ENCODE measurements at places on chromosomes 13 and 19.
A peak's percentile ranks its signal among the peaks of the same experiment; 100 is the strongest.

DNA sequence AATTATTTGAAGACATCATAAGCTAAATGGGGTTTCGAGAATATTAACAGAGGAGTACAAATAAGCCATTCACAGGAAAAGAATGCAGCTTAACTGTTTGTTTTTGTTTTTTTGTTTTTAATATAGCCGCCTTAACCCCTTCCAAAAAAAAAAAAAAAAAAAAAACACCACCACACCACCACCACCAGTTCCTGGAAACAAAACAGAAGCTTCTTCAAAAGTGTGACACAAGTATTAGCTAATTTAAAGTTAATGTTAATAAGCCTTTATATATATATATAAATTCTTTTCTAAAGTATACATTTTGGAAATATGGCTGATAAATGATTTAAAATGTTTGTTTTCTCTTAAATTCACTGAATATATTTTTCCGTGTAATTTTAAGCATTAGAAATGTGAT lies 1.4 kb downstream of the RAP2A start:
- no peak for DNase-seq

- peak; percentile 5 for DNase-seq
Observed at GRCh38 chr13:70253411-70253810, 145.2 kb upstream of the KLHL1 start.

- no peak for DNase-seq
Observed at GRCh38 chr19:14416817-14417231, 2.3 kb downstream of the DDX39A start.

GRCh38 chr13:84569366-84569765 lies 687.1 kb upstream of the SLITRK1 start:
- no peak for DNase-seq

DNA sequence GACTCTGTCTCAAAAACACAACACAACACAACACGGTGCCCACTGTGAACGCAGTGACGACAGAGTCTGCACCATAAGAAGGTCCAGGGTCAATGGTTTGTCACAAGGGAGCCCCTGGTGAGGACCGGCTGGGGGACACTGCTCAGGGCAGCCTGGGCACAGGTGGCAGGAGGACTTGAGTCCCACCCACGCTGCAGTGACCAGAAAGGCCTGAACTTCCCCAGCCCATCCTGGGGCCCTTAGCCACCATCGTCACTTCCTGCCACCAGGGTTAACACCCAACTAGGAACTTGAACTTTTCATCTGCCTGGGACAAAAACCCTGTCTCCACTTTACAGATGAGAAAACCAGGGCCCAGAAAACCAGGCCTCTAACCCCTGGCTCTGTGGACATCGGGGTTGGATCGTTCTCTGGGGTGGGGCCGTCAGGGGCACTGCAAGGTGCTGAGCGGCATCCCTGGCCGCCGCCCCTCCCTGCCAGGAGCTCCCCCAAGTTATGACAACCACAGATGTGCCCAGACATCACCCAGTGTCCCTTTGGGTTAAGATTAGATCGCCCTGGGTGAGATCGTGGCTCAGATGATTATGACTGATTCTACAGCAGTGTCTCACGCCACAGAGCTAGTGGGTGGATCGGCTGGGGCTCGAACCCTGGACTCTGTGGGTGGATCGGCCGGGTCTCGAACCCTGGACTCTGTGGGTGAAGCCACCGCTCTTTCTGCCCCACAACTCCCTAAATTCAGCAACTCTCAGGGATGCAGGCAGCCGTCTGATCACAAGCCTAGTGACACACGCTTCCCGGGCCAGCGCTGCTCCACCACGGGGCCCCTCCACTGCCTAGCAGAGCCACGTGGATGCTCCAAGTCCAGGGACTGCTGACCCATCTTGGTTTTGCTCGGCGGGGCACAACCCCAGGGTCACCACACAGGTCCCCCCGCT lies 14.0 kb downstream of the MOB3A start:
- no peak for DNase-seq

GRCh38 chr13:44120849-44121755 lies 241.4 kb downstream of the LACC1 start:
- no peak for DNase-seq

GRCh38 chr13:26705536-26705935 lies 55.0 kb downstream of the GPR12 start:
- no peak for DNase-seq

DNA sequence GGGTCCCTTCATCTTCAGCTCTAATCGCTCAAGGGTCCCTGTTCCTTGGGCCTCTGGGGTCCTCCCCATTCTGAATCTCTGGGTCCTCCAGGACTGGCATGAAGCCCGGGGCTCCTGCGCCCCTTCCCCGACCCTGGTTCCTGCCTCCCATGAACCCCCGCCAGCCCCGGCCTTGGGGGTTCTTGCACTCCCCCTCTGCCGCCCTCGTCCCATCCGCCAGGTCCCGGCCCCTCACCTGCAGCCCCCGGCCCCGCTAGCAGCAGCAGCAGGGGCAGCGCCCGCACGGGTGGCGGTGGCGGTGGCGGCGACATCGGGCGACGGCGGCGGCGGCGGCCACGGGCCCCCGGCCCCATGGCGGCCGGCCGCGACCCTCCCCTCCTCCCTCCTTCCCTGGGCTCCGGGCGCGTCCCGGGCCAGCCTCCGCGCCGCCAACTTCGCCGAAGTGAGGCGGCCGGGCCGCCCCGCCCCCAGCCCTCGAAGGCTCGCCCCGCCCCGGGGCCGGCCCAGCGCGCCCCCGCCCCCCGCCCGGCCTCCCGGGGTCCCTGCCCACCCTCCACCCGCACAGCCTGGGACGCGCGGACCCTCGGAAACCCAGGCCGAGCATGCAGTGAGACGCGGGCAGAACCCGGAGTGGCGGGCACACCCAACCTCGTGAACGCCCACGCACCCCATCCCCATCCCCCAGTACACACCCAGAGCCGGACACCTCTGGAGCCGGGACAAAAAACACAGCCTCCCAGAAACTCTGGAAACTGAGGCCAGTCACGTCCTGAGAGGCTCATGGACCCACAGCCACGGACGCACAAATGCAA lies at the start of gene NOTCH3:
TSS of gene NOTCH3 (minus strand) at position 443 of the 812 bp plus-strand sequence. CDS start at position 353, 90 bp downstream.
- DNase-seq, result no peak

Data from non-pigmented ciliary epithelial cell (primary cell).